ENCODE measurements at places on chromosomes 5 and 9.

GRCh38 chr9:116693233-116693731 is 6.2 kb downstream of the TRIM32 start:
- no peak overlapping the region for H3K27ac ChIP-seq
- peaks cover 24% of the 10 kb centered on the region for H3K4me1 ChIP-seq
- no peak for DNase-seq

DNA sequence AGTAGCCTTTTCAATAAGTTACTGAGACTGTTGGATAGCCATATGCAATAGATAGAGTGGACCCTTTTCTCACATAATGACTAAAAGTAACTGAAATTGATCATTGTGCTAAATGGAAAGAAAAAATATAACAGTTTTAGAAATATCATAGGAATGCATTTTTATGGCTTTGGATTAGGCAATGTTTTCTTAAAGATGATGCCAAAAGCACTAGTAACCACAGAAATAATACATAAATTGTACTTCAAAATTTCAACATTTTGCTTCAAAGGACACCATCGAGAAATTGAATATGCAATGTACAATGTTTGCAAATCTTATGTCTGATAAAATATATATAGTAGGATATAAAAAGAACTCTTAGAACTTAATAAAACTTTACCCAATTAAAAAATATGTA is 1267.5 kb upstream of the CDH9 start:
- DNase-seq, result no peak
- H3K4me3 ChIP-seq, result no peak overlapping the region
- no peaks in the 10 kb centered on the region for H3K4me1 ChIP-seq
- H3K27ac ChIP-seq, result no peak overlapping the region
- H3K36me3 ChIP-seq, result no peaks in the 10 kb centered on the region

GRCh38 chr9:127838375-127839078 is 15.9 kb downstream of the ENG start:
- no peaks in the 10 kb centered on the region for H3K27me3 ChIP-seq
- H3K4me3 ChIP-seq, result no peak overlapping the region
- H3K4me1 ChIP-seq, result peaks cover 17% of the 10 kb centered on the region
- DNase-seq, result no peak
- H3K36me3 ChIP-seq, result no peaks in the 10 kb centered on the region

DNA sequence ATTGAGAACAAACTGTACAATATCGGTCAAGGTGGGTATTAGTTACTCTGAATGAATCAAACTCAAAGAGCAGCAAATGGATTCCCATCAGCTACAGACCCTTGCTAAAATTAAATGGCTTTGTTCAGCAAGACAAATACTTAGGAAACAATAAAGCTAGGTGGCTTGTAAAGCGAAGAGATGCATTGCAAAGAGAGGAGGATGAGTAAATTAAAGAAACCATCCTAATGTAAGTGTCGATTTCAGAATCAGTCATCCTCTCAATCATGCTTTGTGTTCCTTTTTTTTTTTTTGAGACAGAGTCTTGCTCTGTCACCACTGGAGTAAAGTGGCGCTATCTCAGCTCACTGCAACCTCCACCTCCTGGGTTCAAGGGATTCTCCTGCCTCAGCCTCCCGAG is 359.2 kb upstream of the ZNF462 start:
- H3K4me3 ChIP-seq, result no peak overlapping the region
- no peaks in the 10 kb centered on the region for H3K27me3 ChIP-seq
- DNase-seq, result no peak
- peaks cover 6% of the 10 kb centered on the region for H3K36me3 ChIP-seq
- H3K27ac ChIP-seq, result no peak overlapping the region
- no peaks in the 10 kb centered on the region for H3K4me1 ChIP-seq

- peaks cover 21% of the 10 kb centered on the region for H3K27me3 ChIP-seq
- no peak overlapping the region for H3K4me3 ChIP-seq
- H3K36me3 ChIP-seq, result no peaks in the 10 kb centered on the region
- peaks cover 10% of the 10 kb centered on the region for H3K4me1 ChIP-seq
- DNase-seq, result no peak
Observed at GRCh38 chr5:116359592-116359991, 215.0 kb downstream of the SEMA6A start.

- no peaks in the 10 kb centered on the region for H3K27me3 ChIP-seq
- no peak overlapping the region for H3K27ac ChIP-seq
- DNase-seq, result no peak
- H3K36me3 ChIP-seq, result no peaks in the 10 kb centered on the region
Observed at GRCh38 chr5:89849830-89850512, 559.6 kb downstream of the CETN3 start.

DNA sequence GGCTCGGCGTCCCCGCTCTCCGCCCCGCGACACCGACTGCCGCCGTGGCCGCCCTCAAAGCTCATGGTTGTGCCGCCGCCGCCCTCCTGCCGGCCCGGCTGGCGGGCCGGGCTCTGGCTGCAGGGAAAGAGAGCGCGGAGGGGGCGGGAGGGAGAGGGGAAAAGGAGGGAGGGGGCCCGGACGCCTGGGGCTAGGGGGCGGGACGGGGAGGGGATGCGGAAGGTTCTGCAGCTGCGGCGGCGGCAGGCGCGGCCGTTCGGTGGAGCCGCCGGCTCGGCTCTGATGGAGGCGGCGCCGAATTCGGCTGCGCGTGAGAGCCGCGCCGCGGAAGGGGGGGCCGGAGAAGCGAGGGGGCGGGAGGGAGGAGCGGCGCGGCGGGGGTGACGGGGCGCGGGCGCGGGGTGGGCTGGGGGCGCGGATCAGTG is at the start of gene MARCHF11:
Gene MARCHF11 (minus strand): TSS at position 281 of the 425 bp plus-strand sequence. CDS start 216 bp downstream, at position 65.
- H3K36me3 ChIP-seq, result no peaks in the 10 kb centered on the region
- peak within 1 kb of the TSS; percentile 82 for H3K4me3 ChIP-seq
- peaks cover 82% of the 10 kb centered on the region for H3K27me3 ChIP-seq
- DNase-seq, result no peak

DNA sequence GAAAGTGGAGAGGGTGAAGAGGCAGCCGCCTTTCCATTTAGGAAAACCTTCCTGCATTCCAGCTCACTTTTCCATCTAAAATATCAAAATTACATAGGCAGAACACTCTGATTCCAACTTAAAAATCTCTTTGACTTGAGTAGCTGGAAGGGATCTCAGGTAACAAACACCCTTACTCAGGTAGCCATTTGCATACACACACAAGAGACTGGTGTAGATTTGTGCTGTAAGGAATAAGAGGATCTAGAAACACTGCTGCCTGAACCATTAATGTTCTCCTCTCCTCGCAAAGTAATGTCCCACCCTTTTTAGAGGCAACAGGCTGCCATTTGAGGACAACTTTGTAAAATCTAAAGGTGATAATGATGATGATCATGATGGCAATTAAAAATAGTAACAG is 53.5 kb downstream of the BNC2 start:
- H3K27me3 ChIP-seq, result no peaks in the 10 kb centered on the region
- H3K4me1 ChIP-seq, result peaks cover 18% of the 10 kb centered on the region
- peaks cover 8% of the 10 kb centered on the region for H3K36me3 ChIP-seq
- H3K27ac ChIP-seq, result no peak overlapping the region

- no peaks in the 10 kb centered on the region for H3K27me3 ChIP-seq
- no peak for DNase-seq
- peaks cover 45% of the 10 kb centered on the region for H3K36me3 ChIP-seq
- no peak overlapping the region for H3K4me3 ChIP-seq
- peaks cover 14% of the 10 kb centered on the region for H3K4me1 ChIP-seq
- peak overlapping the region; percentile 48 for H3K27ac ChIP-seq
Observed at GRCh38 chr9:2816476-2817141, 27.3 kb downstream of the PUM3 start.

- no peak for DNase-seq
- no peak overlapping the region for H3K4me3 ChIP-seq
- no peaks in the 10 kb centered on the region for H3K36me3 ChIP-seq
- no peaks in the 10 kb centered on the region for H3K27me3 ChIP-seq
Observed at GRCh38 chr9:109132567-109133021, 12.8 kb upstream of the TMEM245 start.

DNA sequence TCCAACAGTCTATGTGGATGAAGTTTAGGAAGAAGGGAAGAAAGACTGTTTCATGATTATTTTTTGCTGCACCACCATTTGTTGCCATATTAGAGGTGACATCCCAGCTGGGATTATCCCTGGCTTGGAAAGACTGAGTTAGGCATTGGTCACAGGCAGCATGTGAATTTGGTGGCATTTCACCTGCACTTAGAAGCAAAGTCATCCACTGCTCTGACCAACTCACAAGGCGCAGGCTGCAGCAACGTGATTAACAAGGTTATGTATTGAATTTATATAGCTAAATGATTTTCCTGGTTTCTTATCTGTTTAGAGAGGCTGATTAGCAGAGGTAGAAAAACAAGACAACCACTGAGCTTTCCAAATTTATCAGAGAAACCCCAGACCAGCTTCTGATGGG is 2.7 kb downstream of the FYB1 start:
- no peaks in the 10 kb centered on the region for H3K36me3 ChIP-seq
- no peak for DNase-seq
- H3K27ac ChIP-seq, result no peak overlapping the region
- no peaks in the 10 kb centered on the region for H3K27me3 ChIP-seq
- no peak overlapping the region for H3K4me3 ChIP-seq
- peaks cover 17% of the 10 kb centered on the region for H3K4me1 ChIP-seq

DNA sequence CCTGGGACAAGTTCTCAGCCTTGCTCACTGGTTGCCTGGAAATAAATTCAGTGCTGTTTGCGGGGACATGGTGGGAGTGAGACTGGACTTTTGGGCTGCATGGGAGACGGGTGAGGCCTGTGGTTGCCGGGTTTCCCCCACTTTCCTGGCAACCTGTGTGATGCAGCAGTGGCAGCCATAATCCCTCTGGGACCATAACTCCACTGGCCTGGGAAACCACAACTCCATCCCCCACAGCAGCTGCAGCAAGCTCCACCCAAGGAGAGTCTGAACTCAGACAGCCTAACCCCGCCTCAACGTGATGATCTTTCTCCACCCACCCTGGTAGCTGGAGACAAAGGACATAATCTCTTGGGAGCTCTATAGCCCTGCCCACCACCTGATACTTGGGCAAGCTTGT is 349.9 kb downstream of the PIK3R1 start:
- peaks cover 3% of the 10 kb centered on the region for H3K27me3 ChIP-seq
- no peak overlapping the region for H3K27ac ChIP-seq
- DNase-seq, result no peak
- H3K4me1 ChIP-seq, result peaks cover 4% of the 10 kb centered on the region

- H3K36me3 ChIP-seq, result peaks cover 4% of the 10 kb centered on the region
- no peak overlapping the region for H3K27ac ChIP-seq
- DNase-seq, result no peak
- H3K4me1 ChIP-seq, result peaks cover 5% of the 10 kb centered on the region
- H3K27me3 ChIP-seq, result no peaks in the 10 kb centered on the region
- no peak overlapping the region for H3K4me3 ChIP-seq
Observed at GRCh38 chr5:172115541-172115982, 72.5 kb downstream of the STK10 start.

GRCh38 chr5:81310402-81311063 is 9.1 kb downstream of the ZCCHC9 start:
- H3K27me3 ChIP-seq, result no peaks in the 10 kb centered on the region
- H3K27ac ChIP-seq, result no peak overlapping the region
- H3K4me3 ChIP-seq, result no peak overlapping the region
- H3K4me1 ChIP-seq, result no peaks in the 10 kb centered on the region

DNA sequence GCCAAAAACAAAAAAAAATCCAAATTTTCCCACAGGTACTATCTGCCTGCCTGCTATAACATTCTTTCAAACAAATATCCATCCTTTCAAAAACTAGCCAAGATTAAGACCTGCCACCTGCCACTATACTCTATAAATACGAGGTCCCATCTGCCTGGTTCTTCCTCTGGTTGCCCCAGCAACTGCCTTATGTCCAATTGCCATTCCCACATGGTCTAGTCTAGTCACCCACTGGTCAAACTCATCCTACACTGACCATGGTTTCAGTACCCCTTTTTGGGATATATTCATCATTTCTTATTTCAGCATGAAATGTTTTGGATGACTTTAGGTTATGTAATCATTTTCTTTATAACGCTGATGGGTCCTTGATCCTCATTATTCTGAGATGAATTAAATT is 95.1 kb upstream of the CCNG1 start:
- H3K36me3 ChIP-seq, result no peaks in the 10 kb centered on the region
- no peaks in the 10 kb centered on the region for H3K4me1 ChIP-seq
- H3K27ac ChIP-seq, result no peak overlapping the region
- no peak overlapping the region for H3K4me3 ChIP-seq
- no peak for DNase-seq

DNA sequence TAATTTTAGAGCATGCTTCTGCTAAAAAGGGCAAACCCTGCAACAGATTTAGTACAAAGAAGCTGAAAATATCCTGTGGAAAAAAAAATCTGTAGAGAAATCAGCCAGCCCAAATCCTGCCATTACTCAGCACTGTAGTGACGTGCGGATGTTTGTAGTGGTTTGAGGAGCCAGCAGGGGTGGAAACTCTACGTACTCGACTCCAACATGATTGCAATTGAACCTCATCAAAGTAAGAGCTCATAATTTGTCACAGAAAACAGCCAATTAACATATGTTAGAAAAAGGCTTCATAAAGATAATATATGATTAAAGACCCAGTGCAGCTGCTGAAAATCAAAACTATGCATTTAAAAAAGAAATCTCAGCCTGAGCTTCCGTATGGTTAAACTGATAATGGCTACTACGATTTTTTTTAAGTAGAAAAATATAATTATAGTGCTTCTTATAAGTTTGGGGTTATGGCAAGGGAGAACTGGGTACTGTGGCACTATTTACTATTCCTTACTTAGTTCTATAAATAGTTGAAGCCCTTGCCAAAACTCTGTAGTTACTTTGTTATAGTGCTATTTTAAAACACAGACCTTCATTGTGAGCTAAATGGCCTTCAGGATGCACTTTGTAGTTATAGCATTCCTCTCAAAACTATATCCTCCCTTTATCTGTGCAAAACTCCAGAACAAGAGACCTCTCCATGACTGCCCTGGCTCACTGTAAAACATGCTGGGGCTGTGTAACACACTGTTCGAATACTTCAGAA is 49.4 kb downstream of the MEF2C start:
- H3K4me3 ChIP-seq, result no peak overlapping the region
- peaks cover 5% of the 10 kb centered on the region for H3K4me1 ChIP-seq
- H3K36me3 ChIP-seq, result peaks cover 1% of the 10 kb centered on the region
- no peak overlapping the region for H3K27ac ChIP-seq
- DNase-seq, result no peak

DNA sequence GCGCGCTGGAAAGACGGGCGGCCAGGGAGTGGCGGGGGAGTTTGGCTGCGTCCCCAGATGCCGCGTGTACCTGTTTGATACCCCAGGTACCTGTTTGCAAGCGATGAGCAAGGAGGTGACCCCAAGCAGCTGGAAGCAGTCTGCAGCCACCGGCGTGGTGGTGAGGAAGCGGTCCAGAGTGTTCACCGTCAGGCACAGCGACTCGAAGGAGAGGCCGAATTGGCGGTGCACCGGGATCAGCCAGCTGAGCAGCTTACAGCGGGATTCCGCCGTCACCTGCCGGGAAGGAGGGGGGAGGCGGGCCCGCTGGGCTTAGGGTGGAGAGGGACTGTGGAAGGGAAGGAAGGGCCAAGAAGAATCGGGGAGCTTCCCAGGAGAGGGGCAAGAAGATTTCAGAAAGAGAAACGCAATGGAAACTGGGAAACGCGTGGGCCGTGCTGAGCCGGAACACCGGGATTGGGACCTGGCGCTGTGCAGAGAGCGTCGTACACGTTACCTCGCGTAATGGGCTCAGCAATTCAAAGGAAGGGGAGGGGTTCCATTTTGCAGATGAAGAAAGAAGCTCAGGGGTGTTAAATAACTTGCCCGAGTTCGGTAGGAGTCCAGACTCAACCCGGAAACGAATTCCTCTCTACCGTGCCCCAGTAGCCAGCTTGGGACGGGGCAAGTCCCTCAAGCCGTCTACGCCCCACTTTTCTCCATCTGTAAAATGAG is 980 bp downstream of the CCNO start:
- no peak for DNase-seq
- no peaks in the 10 kb centered on the region for H3K36me3 ChIP-seq
- peak overlapping the region; percentile 92 for H3K4me3 ChIP-seq
- H3K27me3 ChIP-seq, result peaks cover 83% of the 10 kb centered on the region
- H3K27ac ChIP-seq, result peak overlapping the region; percentile 44

Measured in type B pancreatic cell (in vitro differentiated cells).